Activated naive CD4-positive, alpha-beta T cell treated with anti-CD3 and anti-CD28 coated beads, Interleukin-2, amount 10 ng/mL, durations not matched to agents 7 days and 5 days (primary cell): ENCODE measurements at places on chromosomes 6 and 20.

DNA sequence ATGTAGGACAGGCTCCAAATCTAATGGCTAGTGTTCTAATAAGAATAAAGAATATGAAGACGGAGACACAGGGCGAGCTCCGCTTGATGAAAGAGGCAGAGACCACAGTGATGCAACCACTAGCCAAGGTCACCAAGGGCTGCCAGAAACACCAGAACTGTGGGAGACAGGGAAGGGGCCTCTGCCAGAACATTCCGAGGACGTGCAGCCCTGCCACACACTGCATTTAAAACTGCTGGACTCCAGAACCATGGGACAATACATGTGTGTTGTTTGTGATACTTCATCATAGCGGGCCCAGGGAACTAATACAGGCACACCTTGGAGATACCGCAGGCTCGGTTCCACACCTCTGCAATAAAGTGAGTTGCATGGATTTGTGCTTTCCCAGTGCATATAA lies 2.9 kb upstream of the THBS2 start:
- no peak for DNase-seq

GRCh38 chr6:13457577-13457976 lies 29.8 kb downstream of the GFOD1 start:
- DNase-seq: no peak

DNA sequence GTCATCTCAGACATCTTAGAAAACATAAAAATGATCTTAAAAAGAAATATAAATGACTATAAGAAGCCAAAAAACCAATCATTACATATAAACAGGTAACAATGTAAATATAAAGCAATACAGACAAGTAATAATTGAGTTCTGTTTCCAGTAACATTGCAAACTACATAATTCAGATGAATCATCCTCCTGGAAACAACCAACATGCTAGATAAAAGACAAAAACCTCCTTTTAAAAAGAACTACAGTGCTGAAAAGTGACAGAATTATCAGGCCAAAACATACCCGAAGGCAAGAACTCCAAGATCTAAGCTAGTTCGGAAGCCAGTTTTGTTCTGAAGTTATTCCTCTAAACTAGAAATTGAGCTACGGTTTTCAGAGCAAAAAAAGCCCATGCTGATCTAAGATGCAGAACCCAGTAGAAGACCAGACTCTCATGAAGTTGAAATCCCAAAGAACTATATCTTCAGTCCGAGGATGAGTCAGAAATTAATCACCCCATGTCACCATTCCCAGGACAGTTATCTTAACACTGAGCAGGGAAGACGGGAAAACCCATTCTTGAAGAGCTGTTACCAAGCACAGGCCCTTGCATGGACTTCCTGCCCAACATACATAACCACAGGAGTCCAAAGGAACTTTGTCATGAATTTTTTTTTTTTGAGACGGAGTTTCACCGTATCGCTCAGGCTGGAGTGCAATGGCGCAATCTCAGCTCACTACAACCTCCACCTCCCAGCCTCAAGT lies 9.8 kb downstream of the PGM3 start:
- DNase-seq: no peak

DNA sequence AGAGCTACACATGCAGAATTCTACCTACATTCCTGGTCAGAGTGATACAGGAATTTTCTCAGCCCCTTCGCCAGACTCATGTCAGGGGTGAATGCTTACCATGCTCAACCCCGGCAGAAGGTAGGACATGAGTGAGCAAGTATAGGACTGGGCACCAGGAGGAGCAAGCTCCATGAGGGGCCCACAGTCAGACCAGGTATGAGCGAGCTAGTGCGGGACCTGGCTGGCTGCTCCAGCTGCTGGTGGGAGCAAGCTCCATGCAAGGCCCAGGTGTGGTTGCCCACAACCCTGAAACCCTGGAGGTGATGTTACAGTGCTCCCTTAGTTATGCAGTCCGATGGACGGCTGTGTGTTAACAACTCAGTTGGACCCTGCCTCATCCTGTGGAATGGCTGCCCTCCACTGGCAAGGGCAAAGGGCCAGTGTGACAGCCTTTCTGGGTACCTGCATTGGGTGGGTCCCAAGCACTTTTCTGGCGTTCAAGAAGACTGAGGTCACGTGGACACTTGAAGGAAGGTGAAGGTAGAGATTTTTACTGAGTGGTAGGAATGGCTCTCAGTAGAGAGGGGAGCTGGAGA lies 503.5 kb upstream of the CITED2 start:
- no peak for DNase-seq
